Mammary epithelial cell (primary cell): ENCODE measurements at places on chromosomes 6 and 20.

- DNase-seq = peak; percentile 40
Observed at GRCh38 chr6:83511901-83512681, at the start of gene PRSS35. Gene PRSS35 (plus strand): TSS chr6:83512534. CDS start chr6:83523442, 10,908 bp downstream.

DNA sequence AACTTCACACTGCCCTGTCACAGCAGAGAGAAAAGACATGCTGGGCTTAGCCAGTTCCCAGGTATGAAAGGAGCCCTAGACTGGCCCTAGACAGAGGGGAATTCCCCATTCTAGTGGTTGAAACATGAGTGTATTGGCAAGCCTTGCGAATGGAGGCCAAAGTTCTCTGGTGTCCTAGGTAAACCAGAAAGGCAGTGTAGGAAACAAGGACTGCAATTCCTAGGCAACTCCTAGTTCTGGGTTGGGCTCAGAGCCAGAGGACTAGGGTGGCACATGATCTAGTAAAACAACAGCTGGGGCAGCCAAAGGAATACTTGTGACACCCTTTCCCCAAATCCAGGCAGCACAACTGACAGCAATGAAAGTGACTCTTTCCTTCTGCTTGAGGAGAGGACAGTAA is 265.0 kb upstream of the EPHA7 start:
- DNase-seq = no peak

DNA sequence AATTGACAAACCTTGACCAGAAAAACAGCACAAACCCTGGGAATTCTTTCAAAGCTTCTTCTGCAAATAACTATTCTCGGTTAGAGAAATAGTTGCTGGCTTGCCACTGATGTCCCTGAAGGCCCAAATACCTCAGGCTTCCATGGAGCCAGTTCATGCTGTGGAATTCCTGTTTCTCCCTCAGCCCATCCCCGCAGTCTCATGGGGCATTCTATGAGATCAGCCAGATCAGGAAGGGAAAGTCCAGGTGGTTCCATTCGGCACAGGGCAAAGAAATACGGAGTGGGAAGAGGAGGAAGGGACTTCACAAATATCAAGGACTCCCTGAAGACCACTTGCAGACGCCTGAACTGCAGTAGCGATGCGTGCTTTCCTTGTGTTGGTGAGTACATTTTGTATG is 63.3 kb downstream of the MYLK4 start:
- DNase-seq = peak; percentile 4

DNA sequence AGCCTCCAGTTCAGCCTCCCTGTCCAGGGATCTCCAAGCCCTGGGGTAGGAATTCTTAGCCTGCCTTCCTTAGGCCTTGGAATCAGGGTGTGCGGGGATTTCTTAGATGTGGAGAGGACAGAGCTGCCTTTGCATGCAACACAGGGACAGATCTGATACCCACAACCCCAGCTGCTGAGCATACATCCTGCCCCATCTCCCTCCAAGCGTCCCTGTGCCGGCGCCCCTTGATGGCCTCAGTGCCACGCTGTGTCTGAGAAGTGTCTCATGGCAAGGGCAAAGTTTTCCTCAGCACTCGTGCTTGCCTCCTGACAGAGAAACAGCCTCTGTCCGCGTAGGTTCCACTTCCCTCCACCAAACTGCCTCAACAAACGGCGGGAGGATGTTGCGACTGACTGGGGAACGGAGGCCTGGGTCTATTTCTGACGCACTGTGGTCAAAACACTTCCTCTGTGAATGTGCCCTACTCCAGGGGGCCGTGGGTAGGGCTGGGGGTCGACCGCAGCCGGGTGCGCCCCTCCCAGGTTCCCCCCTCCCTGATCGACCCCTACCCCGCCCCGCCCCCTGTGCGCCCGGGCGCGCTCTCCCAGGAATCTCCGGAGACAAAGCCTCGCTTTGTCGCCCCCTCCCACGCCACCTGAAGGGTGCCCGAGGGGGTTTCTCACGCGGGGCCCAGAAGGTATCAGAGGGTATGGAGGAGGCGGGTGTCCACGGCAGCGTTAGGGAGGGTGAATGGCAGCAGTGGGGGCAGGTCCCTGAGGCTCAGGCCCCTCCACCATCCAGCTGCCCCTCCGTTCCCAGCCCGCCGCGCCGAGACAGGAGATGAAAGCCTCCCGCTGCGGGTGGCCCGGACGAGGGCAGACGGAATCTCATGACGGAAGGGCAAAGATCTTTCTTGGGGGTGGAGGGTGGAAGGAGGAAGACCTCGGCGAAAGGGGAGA is 806 bp downstream of the MICAL1 start:
- DNase-seq = no peak

DNA sequence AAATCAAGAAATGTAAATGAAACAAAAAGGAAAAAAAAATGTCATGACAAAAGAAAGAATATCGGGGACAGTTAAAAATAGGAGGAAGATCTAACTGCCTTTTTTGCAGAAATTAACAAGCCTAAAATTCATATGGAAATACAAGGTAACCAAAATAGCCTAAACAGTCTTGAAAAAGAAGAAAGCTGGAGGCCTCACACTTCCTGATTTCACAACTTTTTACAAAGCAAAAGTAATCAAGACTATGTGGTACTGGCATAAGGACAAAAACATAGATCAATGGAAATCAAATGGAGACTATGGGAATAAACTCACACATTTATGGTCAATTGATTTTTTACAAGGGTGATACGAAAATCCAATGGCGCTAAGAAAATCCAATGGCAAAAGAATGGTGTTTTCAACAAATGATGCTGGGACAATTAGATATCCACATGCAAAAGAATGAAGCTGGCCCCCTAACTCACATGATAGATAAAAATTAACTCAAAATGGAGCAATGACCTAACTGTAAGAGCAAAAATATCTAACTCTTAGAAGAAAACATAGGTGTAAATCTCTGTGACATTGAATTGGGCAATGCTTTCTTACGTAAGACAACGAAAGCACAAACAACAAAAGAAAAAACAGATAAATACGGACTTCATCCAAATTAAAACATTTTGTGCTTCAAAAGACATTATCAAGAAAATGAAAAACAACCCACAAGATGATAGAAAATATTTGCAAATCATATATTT is 24.5 kb downstream of the MAP3K5 start:
- DNase-seq = no peak

GRCh38 chr6:164097551-164098398 is 683.3 kb downstream of the QKI start:
- no peak for DNase-seq

DNA sequence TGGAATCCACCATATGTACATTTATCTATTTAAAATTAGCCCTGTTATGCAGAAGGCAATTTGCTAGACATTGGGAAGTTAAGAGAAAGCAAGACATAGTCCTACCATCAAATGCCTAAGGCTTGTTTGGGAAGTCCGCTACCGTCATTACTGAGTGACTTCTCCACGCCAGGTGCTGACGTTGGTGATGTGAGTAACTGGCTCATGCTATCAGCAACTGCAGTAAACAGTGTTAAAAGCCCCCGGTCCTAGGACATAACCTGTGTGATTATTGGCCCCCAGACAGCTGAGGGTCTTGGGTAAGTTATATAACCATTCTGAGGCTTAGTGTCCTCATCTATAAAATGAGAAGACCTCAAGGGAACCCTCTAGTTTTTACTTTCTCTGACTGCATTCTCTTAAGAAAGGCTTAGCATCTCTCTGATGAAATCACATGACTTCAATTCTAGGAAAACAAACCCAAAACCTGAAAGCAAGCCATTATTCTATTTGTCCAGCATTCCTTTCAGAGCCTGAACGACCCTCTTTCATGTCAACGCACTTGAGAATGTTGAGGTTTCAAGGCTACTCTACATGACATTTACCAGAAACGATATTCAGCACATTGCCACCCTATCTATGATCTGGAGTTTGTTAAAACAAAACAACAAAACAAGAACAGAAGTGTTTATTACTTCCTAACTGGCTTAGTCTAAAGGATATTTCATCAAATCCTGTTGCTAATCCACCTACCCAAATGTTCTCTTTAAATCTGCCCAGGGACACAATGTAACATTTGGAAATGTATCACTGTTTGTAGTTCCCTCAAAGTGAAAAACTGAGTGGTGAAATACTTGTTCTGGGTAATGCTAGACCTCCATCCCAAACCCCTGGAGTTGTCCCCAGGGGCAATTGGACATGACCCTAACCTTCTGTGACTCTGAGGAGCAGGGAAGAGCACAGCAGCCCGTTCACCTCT is 133.8 kb downstream of the BTBD3 start:
- no peak for DNase-seq

GRCh38 chr6:98777762-98778161 is 56.6 kb upstream of the POU3F2 start:
- DNase-seq = no peak

GRCh38 chr20:3547906-3548305 is 77.1 kb downstream of the ATRN start:
- DNase-seq = no peak

DNA sequence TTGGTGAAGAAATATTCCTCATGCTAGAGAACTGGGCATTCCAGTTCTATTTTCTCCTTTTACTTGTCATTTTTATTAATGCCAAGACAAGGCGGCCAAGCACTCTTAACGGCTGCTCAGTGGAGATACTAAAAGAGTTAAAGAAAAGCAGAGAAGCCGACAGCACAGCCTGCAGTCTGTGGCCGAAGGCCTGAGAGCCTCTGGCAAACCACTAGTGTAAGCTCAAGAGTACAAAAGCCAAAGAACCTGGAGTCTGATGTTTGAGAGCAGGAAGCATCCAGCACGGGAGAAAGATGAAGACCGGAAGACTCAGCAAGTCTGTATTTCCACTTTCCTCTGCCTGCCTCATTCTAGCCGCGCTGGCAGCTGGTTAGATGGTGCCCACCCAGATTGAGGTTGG is 167.1 kb upstream of the FUT9 start:
- DNase-seq = no peak

DNA sequence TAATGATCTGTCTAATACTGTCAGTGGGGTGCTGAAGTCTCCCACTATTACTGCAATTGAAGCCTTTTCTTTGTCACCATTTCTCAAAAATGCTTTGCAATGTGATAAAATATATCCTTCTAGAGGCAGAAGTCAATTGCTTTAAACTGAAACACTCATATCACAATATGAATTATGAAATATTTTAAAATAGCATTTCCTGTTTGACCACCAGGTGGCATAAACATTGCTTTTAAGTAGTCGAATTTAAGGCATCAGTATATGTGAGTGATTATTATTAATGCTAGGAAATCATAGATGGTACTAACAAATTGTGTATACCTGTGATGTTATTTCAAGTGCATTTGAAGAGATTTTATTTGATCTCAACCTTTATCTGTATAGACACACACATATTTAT is 87.5 kb downstream of the MEI4 start:
- DNase-seq = peak; percentile 5

DNA sequence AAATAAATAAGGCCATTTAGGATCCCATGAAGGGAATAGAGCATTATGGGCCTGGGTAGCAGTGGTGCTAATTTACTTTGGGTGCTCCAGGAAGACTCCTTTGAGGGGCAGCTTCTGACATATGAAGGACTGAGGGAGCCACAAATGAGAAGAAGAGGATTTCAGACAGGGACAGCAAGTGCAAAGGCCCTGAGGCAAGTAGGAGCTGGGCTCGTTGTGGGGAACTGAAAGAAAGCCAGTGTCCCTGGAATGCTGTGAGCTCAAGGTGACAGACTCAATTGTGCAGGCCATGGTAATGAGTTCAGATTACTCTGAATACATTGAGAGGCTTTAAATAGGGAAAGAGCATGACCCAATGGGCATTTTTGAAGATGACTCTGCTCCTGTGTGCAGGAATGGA is 307.6 kb downstream of the TSHZ2 start:
- DNase-seq = no peak

DNA sequence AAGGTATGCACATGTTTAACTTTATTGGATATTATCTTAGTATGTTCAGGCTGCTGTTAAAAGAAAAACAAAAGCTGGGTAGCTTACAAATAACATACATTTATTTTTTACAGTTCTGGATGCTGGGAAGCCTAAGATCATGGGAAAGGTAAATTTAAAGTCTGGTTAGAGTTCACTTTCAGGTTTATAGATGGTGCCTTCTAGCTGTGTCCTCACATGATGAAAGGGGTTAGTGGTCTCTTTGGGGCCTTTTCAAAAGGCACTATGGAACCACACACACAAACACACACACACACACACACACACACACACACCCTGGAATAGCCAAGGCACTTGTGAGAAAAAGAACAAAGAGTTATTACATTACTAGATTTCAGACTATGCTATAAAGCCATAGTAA is 805.8 kb upstream of the GJE1 start:
- DNase-seq = no peak

GRCh38 chr6:47023573-47023972 is 18.6 kb downstream of the ADGRF1 start:
- DNase-seq = no peak

GRCh38 chr20:45796337-45797065 is 4.7 kb downstream of the DNTTIP1 start:
- DNase-seq = no peak

- DNase-seq = no peak
Observed at GRCh38 chr20:49543858-49544437, 24.0 kb downstream of the PTGIS start.

DNA sequence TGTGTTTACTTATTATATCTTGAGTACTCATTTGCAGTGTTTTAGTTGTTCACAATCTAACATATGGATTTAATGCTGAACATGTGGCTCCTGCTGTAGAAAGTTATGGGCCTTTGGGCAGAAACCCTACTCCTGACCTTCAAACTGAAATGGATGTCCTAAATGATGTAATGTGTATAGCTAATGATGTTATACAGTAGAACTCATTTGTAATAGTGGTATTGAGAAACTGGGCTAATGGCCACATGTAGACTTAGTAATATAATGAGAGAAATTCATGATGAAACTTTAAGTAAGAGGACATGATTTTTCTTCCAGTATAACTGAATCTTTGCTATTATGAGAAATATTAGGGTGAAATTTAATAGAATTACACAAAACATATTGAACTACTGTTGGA is 121.3 kb upstream of the PTPRK start:
- no peak for DNase-seq

GRCh38 chr6:109139109-109139508 is 43.8 kb downstream of the CEP57L1 start:
- DNase-seq = peak; percentile 91

- no peak for DNase-seq
Observed at GRCh38 chr20:62676976-62677375, 31.7 kb upstream of the NTSR1 start.

GRCh38 chr6:150719099-150719766 is 119.5 kb downstream of the PLEKHG1 start:
- DNase-seq = no peak

DNA sequence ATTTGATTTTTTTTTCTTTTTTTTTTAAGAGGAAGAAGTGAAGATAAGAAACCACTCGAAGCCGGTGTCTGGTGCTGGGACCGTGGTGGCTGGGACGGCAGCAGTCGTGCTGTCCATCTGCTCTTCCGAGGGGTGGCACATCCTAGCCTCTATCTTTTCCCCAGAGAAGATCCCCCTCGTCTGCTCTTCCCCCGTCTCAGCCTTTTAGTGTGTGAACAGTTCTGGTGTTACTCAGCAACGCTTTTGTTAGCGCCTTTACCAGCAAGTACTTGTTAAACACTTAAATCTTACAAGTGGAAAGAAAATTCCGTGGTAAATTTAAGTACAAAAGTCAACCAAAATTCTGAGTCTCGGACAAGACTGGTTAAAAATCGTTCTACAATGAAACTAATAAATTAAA is 90.1 kb downstream of the RSPH3 start:
- no peak for DNase-seq

GRCh38 chr6:97175806-97176205 is 107.2 kb downstream of the MMS22L start:
- DNase-seq = no peak
